ENCODE measurements at places on chromosomes 2 and 18.

- DNase-seq, result no peak
Measured at GRCh38 chr2:167602122-167602521, 645.3 kb downstream of the STK39 start.

GRCh38 chr2:179184610-179185009 is 80.0 kb downstream of the SESTD1 start:
- DNase-seq, result no peak

- no peak for DNase-seq
Measured at GRCh38 chr18:59719544-59720181, 22.4 kb upstream of the CCBE1 start.

DNA sequence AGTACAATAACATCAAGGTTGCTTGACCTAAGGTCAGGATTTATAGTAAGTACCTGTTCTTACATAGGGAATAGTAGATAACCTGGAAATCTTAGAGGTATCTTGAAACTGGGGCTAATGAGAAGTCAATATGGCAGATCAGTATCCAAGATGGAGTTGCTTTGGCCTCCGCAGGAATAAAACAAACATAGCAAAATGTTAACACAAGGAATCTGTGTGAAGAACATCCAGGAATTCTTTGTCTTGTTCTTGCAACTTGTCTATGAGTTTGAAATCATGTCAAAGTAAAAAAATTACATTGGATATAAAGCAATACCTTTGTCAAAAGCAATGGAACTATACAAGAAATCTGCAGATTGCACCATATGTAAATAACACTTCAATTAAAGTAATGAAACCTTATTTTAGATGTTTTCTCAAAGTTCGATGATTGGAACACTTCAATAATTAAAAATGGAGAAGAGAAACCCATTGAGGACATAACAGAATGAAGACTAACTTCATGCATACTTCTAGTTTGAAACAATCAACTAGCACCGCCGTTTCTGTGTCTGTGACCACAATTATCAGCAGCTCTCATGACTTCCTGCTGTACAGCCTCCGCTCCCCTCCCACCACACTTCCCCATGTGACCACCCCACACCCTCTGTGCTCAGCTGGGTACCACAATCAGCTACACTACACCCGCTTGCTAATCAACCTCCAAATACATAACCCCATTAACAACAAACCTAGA is 27.6 kb downstream of the C2orf76 start:
- DNase-seq, result peak; percentile 23

DNA sequence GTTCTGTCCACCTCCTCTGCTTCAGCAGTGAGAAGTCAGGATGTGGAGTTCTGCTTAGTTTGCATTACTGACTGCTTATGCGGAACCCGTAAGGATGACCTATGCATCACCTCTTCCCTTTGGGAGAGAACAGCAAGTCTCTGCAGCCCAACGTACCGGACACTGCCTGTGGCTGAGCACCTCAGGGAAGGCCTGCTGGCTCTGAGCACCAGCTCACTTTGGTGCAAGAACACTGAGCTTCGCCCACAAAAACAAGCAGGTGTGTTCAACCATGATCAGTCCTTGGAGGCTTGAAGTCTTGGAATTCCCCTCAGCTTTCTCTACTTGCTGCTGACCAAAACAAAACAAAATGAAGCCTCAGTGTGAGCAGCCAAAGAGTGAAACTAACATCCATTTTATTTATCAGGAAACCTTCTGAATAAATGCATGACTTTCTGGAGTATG is 52.7 kb upstream of the NCK2 start:
- no peak for DNase-seq

- no peak for DNase-seq
Measured at GRCh38 chr2:207113414-207113813, 52.3 kb downstream of the KLF7 start.

- DNase-seq, result no peak
Measured at GRCh38 chr18:51531501-51531900, 334.0 kb upstream of the MEX3C start.

DNA sequence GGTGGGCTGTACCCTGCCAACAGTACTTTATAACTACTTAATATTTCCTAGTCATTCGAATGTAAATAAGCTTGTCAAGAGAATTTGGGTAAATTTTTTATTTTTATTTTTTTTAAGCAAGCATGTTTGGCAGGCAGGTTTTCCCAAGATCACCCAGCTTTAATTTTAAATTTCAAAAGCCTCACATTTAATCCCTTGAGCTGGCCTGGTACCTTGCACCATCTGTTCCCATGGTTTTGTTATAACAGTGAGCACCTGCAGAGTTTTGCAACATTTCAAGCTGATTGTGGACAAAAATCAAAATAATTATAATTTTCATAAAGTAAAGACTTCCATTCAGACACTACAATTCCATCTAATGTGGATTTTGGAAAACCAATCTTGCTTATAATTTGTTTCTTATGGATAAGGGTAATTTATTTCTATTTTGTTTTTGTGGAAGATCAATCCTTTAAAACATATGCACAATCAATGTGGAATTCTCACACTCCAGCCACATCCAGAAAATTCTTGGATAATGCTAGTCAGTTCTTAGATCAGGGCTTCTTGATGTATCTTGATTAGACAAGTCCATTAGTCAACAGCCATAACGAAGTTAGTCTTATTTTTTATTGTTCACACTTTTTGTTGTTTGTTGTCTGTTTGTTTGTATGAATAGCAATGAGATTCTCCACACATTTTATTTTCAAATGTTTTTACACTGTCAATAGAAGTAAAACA is 689.3 kb downstream of the NR4A2 start:
- DNase-seq, result no peak

DNA sequence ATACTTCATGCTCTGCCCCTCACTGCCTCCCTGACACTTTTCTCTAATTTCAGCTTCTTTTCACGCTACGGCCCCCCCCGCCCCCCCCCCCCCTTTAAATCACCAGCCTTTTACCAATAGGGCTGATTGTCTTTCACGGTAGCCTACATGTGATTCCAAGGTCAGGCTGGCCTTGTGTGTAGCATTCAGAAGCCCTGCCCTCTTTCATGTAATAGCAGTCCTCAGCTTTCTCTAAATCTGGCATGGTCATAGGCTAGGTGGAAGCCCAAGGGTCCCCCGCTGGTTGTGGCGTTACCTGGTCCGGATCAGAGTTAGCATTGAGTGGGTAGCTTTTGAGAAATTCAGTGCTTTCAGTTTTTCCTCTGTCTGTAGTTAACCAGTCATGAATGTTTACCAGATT is 281.8 kb downstream of the ALPK2 start:
- no peak for DNase-seq

GRCh38 chr2:69588403-69588802 is 55.1 kb downstream of the AAK1 start:
- DNase-seq, result no peak

- no peak for DNase-seq
Measured at GRCh38 chr2:188787658-188788240, 186.4 kb upstream of the COL3A1 start.

DNA sequence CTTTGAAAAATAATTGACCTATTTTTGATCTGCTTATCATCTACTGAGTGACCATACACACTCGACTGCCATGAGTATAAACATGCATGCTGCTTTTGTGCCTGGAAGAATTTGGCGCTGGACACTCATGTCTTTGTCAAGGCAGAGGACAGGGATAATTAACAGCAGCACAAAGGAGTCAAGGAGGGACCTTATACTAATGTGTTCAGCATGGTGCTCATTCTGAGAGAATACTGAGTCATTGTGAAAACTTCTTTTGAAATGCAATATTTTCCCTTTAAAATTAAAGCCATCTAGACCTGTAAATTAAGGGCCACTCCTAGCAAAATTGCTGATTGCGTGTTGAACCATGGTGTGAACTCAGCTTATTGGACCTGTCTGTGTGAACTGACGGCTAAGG is 116.3 kb downstream of the ZNF532 start:
- no peak for DNase-seq

DNA sequence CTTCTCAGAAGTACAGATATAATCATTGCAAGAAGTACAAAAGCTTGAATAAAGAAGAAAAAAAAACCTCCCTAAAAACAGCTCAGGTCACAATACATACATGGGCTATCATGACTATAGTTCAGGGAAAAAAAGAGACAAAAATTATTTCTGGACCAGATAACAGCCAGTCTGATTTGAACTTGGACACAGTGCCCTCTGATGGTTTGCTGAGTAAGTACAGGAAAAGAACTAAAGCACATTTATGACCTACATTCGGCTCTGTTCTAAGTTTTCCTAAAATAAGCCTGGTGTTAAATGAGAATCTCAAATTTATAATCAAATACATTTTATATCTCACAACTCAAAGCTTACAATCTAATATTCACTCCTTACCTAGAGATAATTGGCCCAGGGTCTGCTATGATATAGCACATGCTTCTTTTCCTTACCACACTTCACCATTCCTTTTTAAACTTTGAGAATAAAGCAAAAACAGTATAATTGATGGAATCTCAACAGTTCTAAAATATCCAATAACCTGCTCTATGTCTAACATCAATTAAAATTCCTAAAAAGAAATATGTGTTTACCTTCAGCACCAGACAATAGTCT is 81.1 kb downstream of the RAPH1 start:
- DNase-seq, result no peak

GRCh38 chr2:160541745-160542144 is 48.1 kb upstream of the RBMS1 start:
- DNase-seq, result no peak

DNA sequence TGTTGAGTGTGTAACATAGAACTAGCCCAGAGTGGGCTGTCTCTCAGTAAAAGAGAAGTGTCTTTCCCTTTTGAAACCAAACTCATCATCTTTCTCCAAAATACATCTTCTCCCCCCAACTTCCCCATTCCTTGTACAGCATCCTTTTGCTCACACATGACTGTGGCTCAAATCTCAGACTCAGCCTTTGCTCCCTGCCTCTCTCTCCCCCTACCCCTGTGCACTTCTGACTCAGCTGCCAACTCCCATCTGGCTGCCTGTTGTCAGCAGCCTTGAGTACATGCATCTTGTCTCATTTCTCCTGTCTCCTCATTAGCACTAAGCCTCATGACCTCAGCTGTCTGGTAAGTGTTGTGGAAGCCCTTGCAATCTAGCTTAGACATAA is 18.1 kb upstream of the MGAT4A start:
- no peak for DNase-seq

GRCh38 chr18:24234850-24235418 is 96.1 kb downstream of the CABYR start:
- DNase-seq, result no peak

DNA sequence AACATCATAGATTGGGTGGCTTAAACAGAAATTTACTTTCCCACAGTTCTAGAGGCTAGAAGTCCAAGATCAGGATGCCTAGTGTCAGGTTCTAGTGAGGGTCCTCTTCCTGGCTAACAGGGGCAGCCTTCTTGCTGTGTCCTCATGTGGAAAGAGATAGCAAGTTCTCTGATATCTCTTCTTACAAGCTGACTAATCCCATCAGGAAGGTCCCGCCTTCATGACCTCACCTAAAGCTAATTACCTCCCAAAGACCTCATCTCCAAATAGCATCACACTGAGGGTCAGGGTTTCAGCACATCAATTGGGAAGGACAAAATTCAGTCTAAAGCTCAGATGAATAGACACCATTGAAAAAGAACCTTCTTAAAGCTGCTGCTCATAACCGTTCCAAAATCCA is 22.9 kb downstream of the ACVR1 start:
- DNase-seq, result no peak

- DNase-seq, result no peak
Measured at GRCh38 chr2:153823880-153824279, 47.8 kb upstream of the GALNT13 start.

DNA sequence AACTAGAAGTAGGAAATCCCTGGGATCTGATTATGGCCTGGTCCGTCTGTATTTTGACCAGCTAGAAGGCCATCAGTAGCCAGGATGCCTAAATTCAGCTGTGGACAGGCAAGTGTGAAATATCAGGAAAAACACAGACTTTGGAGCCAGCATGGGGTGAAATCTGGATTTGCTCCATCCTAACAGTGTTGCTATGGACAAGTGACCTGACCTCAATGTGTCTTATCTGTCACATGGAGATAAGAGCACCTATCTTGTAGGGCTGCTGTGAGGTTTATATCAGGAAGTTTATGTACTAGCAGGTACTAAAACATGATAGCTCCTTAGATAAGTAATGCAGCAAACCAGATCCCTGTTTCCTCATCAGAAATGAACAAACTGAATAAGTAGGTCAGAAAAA is 460.4 kb downstream of the STK39 start:
- no peak for DNase-seq

- no peak for DNase-seq
Measured at GRCh38 chr2:205556357-205556756, 125.9 kb upstream of the NRP2 start.

DNA sequence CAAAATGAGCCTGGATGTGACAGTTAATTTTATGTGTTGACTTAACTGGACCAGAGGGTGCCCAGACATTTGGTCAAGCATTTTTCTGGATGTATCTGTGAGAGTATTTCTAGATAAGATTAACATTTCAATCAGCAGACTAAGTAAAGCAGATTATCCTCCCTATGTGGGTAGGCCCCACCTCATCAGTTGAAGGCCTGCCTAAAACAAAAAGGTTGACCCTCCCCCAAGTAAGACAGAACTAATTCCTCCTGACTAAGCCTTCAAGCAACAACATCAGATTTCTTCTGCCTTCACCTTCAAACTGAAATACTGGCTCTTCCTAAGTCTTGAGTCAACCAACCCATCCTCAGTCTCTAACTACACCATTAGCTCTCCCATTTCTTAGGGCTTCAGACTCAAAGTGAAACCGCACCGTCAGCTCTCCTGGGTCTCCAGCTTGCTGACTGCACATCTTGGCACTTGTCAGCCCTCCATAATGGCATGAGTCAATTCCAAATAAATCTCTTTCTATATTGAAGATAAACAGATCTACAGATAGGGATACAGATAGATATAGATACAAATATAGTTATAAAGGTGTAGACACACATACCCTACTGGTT is 47.9 kb downstream of the MEMO1 start:
- no peak for DNase-seq

DNA sequence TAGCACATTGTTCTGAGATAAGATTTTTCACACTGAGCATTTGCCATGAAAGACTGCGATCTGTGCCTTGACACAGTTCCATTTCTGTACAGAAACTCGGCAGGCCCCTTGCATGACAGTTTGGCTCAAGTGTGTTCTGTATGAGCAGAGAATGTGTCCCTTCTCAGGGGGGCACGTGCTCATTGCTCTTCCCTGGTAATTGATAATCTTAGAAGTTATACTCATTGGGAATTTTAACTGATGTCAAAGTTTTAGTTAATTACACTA is 171.3 kb downstream of the PTGR3 start:
- DNase-seq, result no peak

GRCh38 chr2:184294831-184295230 is 303.5 kb upstream of the ZNF804A start:
- no peak for DNase-seq

DNA sequence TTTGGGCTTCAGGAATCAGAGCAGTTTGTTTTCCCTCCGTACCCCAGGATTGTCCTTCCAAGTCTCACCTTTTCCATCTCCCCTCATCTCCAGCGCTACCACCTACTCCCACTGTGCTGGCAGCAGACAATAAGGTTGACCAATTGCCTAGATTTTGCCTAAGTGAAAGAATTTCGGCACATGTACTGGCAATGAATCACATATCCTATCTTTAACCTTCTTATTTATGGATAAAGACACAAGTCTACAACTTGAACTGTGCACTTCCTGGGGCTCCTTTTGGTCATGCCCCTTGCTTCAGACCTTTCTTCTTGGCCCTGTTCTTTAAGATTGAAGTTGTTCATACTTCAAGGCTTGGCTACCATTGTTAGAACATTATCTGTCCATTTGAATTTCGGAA is 71.4 kb downstream of the KCMF1 start:
- no peak for DNase-seq

GRCh38 chr18:35526495-35527059 is 28.8 kb upstream of the INO80C start:
- no peak for DNase-seq

- no peak for DNase-seq
Measured at GRCh38 chr2:120797421-120798221, 62.0 kb downstream of the GLI2 start.
